ENCODE measurements at places on chromosomes 4 and X.
A peak's percentile ranks its signal among the peaks of the same experiment; 100 is the strongest.

- no peak for DNase-seq
Measured at GRCh38 chr4:15694431-15694830, 8.4 kb upstream of the BST1 start.

DNA sequence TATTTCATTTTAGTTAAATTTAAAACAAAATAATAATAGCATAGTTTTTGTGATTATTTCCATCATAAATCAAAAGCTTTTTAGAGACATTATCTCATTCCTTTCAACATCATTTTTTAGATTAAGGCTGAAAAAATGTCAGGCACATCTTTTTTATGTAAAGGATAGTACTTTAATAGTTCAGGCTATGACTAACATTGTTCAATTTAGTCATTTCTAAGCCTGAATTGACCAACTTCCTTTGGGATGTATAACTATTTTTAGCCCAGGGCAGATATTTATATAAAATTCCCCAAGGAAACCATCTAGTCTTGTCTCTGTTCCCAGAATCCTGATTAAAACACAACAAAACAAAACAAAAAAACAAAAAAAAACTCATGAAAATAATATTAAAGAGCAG, 145.6 kb upstream of the PCDH18 start:
- DNase-seq, result peak; percentile 27

- DNase-seq, result peak; percentile 13
Measured at GRCh38 chrX:74246524-74246923, 57.5 kb upstream of the ZCCHC13 start.

DNA sequence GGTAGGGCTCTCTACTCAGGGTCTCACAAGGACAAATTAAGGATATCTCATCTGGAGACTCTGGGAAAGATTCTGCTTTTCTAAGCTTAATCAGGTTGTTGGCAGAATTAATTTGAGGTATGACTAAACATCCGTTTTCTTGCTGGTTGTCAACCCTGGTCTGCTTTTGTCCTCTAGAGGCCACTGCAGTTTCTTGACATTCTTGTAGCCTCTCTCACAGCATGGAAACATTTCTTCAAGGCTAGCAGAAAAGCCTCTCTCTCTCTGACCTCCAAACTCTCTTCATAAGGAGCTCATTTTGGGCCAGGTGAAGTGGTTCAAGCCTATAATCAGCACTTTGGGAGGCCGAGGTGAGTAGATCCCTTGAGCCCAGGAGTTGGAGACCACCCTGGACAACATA, 749.5 kb upstream of the PCDH7 start:
- no peak for DNase-seq

DNA sequence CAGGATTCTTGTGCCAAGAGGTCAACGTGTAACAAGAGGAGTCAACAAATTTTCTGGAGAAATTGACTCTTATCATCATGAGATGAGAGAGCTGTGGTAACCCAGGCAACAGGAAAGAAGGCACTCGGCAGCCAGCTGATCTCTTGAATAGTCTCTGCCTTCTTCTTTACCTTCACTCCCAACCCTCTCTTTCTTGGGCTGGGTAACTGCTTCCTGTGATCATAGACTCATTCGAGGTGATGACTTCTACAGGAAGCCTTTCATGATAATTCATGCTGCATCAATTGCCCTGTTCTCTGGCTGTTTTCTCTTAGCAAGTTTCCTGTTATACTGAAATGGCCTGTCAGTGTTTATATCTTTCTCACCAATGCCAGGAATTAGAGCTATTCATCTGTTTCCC, 70.8 kb upstream of the FSTL5 start:
- no peak for DNase-seq
